HFFc6 (cell line): ENCODE measurements at places on chromosomes 5 and 9. TPM values are rescaled to one million over a fixed set of nuclear protein-coding genes. Genes with fewer than 3 reads are reported as not detected.

Gene SLC6A18
- not detected in 3 replicates for total RNA-seq

DNA sequence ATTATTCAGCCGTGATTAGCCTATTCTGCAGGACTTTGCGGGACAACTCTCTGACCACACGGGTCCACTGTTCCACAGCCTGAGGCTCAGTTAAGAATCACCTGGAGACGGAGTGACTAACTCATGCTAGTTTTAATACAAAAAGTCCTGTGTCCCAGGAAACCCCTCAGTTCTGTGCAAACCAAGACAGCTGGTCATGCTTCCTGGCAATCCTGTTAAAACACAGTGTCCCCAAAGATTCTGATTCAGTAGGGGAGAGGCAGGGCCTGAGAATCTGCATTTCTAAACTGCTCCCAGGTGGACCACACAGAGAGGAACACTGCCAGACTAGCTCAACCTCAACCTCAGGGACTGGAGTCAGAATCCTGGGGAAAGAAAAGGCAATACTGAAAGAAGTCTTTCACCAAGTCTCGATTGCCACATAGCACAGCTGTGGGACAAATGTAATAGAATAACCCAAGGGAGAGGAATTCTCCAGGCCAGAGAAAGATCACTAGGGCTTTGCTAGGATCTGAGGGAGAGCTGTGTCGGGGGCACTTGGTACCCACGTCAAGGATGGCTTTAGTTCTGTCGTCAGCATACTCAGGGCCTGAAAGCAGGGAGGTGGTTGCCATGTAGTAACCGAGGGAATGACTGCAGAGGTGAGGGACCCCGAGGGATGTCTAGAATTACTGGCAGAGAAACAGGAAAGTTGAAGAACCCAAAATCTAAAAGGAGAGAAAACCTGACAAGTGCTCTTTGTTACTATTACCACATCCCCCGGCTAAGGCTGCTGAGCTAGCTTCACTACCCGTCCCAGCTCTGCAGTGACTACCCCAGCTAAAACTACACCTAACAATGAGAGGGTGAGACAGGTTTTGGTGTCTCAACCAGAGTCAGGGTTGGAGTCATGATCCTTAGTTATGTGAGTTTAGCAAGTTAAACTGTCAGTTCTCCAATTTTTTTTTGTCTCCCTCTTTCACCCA is 8.6 kb downstream of the SUSD1 start:
- no peak for DNase-seq
- no peak overlapping the region for H3K27ac ChIP-seq
- H3K27me3 ChIP-seq: no peaks in the 10 kb centered on the region
- peaks cover 17% of the 10 kb centered on the region for H3K4me1 ChIP-seq
- H3K36me3 ChIP-seq: no peaks in the 10 kb centered on the region

DNA sequence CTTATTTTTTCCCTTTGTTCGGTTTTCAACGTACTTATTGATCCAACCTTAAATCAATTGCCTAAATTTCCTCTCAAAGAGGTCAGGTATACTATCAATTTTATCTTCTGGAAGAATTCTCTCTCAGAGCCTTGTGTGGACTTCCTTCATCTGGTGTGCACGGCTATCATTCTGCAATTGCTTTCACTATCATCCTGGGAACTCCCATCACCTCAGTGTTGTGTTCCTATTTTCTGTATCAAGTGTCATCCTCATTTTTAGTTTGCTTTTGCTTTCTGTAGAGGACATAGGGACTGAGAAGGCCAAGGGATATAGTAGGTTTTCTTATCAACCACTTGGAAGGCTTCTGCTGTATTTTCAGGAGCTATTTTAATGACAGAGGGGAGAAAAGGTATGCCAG is 11.3 kb downstream of the STOM start:
- no peak overlapping the region for H3K4me3 ChIP-seq
- no peaks in the 10 kb centered on the region for H3K27me3 ChIP-seq
- no peak for DNase-seq
- H3K4me1 ChIP-seq: peaks cover 85% of the 10 kb centered on the region
- peaks cover 35% of the 10 kb centered on the region for H3K36me3 ChIP-seq

GRCh38 chr9:126116351-126117157 is 210.1 kb upstream of the MVB12B start:
- H3K27ac ChIP-seq: no peak overlapping the region
- H3K27me3 ChIP-seq: peaks cover 58% of the 10 kb centered on the region
- H3K4me3 ChIP-seq: no peak overlapping the region
- H3K36me3 ChIP-seq: no peaks in the 10 kb centered on the region

DNA sequence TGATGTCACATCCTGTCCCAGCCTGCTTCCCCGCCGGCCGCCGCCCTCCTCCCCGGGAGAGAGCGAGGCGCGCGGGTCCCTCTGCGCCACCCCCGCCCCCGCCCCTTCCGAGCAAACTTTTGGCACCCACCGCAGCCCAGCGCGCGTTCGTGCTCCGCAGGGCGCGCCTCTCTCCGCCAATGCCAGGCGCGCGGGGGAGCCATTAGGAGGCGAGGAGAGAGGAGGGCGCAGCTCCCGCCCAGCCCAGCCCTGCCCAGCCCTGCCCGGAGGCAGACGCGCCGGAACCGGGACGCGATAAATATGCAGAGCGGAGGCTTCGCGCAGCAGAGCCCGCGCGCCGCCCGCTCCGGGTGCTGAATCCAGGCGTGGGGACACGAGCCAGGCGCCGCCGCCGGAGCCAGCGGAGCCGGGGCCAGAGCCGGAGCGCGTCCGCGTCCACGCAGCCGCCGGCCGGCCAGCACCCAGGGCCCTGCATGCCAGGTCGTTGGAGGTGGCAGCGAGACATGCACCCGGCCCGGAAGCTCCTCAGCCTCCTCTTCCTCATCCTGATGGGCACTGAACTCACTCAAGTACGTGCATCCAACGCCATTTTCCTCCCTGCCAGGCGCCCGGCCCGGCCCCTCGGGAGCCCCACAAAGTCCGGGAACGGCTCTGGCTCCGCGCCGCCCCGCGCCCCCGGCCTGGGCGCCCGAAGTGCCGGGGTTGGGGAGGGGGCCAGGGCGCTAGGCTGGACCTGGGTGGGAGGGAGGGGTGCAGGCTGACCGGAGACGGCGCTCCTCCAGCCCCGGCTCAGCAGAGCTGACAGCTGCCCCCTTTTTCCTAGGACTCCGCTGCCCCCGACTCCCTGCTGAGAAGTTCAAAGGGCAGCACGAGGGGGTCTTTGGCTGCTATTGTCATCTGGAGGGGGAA is 12.0 kb upstream of the OLFM1 start:
- DNase-seq: no peak
- H3K4me3 ChIP-seq: no peak overlapping the region
- H3K4me1 ChIP-seq: no peaks in the 10 kb centered on the region
- H3K27ac ChIP-seq: no peak overlapping the region
